Cortex of kidney (tissue), 1 donor: ENCODE measurements at places on chromosomes 11 and 22.

GRCh38 chr11:20010156-20010850 is 150.0 kb downstream of the DBX1 start:
- no peak for DNase-seq

DNA sequence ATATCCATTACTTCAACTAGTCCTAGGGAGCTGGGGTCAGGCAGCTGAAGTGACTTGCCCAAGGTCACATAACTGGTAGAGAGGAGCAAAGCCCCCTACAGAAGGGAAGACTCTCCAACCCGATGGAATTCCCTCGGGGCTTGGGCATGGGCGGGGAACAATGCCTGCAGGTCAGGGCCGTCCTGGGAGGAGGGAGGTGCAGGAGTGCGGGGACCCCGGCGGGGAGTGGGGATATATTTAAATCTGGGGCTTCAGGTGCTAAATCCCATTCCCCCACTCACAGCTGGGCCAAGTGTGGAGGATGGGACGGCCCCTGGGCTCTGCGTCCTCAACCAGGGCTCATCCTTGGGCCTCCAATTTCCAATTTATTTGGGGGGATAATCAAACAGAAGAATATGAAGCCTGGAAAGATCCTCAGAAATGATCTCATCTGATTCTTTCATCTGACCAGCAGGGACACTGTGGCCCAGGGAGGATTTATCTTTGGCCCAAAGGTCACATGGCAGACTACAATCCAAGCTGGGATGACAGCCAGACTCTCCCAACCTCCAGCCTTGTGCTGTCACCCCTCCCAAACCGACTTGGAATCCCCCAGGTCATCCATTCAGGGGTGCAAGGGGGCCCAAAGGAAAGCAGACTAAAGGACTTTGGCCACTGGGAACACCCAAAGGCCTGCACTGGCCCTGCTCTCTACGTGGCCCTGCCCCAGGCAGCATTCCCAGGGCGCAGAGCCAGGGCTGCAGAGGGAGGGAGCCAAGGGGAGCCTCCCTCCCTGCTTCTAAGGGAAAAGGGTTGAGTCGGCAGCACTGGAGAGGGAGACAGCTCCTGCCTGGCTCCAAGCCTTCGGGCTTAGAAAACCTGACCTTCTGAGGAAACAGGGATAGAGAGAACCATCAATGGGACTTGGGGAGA is 8.7 kb upstream of the C1QTNF6 start:
- DNase-seq, result no peak

GRCh38 chr11:1796413-1797011 is 32.8 kb upstream of the CTSD start:
- DNase-seq, result no peak

GRCh38 chr11:111652184-111652583 is 49.9 kb downstream of the SIK2 start:
- DNase-seq, result no peak

GRCh38 chr22:50115693-50116092 is 25.9 kb downstream of the MOV10L1 start:
- no peak for DNase-seq
